CD4-positive, alpha-beta T cell treated with Interleukin-4 for 1 hour (primary cell): ENCODE measurements at places on chromosomes 4 and X.

DNA sequence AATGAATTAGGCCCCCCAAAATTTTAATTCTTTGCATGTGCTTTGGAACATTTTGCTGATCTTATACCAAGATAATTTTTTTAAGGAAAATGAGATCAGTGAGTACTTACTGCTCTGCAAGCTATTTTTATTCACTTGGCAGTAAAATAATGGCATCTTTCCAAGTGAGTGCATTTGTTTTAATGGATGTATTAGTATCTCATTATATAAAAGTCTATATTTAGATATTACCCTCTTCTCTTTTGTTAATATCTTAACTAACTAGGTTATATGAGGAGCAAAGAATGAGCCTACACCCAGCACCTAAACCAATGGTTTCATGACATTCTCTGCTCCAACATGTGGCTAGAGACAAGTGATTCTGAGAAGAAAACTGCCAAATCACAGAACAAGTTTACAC lies 21.1 kb upstream of the ARAF start:
- DNase-seq, result no peak

GRCh38 chr4:110096405-110096804 lies 102.0 kb downstream of the ELOVL6 start:
- no peak for DNase-seq

DNA sequence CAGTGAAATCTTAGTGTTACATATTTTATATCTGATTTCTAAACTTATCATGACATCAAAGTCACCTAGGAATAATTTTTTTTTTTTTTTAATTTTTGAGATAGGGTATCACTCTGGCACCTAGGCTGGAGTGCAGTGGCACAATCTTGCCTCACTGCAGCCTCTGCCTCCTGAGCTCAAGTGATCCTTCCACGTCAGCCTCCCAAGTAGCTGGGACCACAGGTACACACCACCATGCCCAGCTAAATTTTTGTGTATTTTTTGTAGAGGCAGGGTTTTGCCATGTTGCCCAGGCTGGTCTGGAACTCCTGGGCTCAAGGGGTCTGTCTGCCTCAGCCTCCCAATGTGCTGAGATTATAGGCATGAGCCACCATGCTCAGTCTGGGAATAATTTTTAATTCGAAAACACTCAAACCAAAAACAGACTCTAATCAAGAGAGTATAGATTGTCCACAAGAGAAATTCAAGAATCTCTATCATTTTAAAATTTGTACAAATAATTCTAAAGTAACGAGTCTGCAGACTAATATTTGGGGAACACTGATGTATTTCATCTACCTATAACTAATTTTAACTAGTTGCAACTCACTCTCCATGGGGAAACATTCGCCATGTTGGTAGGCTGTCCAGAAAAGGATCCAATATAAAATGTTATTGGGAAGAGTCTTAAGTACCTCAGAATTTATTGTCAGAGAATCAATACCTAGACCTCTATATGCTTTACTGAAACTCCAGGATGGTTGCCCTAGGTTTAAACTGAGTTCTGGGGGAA lies 3.4 kb downstream of the SLC7A11 start:
- DNase-seq, result no peak

GRCh38 chrX:107154787-107155620 lies 36.4 kb upstream of the RBM41 start:
- DNase-seq, result no peak

DNA sequence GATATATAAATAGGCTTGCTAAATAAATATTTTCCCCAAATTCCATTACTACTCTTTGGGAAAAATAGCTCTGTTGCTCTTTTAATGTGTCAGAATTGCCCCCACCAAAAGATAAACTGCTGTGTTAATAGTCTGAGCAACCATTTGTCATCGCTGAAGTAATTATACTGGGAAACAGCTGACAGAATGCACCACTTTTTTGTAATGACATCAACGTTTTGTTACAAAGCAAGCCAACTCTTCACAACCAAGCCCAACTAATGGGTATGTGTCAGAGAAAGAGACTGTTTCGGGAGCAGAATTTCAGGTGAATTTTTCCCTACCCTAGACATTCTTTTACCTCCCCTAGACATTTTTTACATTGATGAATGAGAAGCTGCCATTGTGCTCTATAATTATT lies 405.0 kb upstream of the MAGEB18 start:
- no peak for DNase-seq

DNA sequence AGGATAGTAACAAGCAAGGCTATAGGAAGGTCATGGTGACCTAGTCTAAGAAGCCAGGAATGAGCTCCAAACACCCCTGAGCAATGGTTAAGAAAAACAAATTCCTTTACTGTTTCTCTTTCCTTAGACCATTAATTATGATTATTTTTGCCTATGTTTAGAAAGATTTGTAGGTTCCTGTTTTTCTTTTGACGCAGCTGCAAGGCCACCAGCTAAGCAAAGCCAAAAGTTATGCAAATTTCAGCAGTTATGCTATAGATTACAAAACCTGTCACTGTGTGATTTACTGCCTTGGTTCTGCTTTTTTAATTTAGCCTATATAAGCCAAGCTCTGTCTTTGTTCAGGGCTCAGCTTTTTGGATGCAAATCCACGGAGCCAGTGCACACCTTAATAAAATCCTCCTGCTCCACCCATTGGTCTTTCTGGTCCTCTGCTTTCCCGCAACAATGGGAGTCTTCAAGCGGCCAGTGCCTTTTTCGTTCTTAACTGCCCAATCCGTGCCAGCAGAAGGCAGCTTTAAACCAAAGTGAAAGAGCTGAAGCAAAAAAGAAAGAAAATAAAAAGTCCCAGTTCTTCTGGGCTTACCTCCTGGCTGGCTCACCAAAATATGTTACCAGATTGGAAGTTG lies 1.4 kb upstream of the CEP135 start:
- peak; percentile 41 for DNase-seq

GRCh38 chr4:71713611-71714203 lies 70.2 kb downstream of the GC start:
- DNase-seq, result no peak

GRCh38 chr4:24551492-24552289 lies 32.7 kb downstream of the DHX15 start:
- no peak for DNase-seq

DNA sequence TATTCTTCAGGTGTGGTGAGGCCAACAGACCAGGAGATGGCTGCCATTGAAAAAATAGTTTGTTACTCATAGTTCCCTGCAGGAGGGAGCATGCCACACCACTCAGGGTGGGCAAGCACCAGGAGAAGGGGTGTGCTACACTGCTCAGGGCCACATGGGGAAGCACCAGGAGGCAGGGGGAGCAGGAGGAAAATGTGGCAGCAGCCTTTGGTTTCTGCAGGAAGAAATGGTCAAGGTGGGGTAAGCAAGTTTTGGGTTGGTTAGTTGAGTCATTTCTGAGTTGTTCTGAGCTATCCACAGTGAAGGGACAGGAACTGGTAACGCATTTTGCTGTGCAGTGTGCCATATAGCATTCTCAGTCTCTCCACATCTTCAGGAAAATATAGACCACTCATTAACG lies 23.8 kb downstream of the FGFBP1 start:
- DNase-seq, result no peak

GRCh38 chr4:8342651-8343261 lies 73.2 kb downstream of the HTRA3 start:
- DNase-seq, result no peak

- no peak for DNase-seq
Measured at GRCh38 chr4:145929415-145930178, 9.0 kb downstream of the ZNF827 start.

DNA sequence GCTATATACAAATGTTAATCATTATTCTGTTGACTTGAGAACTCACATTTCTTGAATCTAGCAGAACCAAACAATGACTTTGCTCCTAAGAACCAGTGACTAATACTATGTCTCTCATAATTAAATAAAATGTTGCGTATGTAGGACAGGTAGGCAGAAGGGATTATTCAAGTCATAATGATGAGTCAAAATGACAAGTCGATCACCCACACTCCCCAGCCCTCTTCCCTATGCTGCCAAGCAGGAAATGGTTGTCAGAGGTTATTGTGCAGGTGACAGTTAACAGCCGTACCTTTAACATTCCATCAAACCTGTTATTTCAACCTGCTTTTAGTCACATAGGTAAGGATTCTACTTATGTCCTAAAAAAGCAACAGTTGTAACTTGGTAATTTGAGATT lies 22.0 kb upstream of the STK26 start:
- no peak for DNase-seq

DNA sequence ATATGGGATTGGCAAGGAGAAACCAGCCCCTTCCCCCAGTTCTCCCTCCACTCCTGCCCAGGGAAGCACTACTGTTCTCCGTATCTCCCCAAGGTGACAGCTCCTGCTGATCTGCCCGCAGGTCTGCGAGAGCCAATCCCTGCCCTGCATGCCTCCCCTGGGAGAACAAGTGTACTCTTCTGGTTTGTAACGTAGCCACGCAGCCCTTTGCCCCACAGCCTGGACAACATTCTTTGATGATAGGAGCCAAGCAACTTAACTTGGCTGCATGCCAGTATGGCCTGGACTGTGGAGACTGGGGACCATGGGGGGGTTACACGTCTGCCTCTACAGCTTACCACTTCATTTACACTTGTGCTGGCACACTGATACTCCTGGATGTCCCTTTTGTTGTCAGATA lies 2.0 kb downstream of the STBD1 start:
- DNase-seq, result no peak

DNA sequence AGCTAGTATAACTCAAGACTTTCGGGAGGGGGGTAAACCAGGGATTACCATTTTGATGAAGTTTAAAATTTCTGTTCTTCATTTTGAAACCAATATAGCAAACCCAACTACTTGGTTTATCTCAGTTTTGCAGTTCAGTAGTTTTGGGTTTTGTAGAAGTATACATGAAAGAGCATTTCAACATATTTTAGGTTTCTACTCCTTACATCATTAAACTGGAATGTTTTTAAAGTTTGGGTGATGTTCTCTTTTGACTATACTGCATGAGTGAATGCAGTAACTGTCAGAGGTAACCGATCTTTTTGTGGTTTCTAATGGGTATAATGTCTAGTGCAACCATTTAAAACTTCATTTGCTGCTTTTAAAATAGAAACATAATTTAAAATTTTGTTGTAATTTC lies 248.3 kb upstream of the MAD2L1 start:
- no peak for DNase-seq

GRCh38 chr4:20248155-20248558 lies 3.5 kb upstream of the SLIT2 start:
- no peak for DNase-seq

- no peak for DNase-seq
Measured at GRCh38 chr4:4853371-4853823, 6.1 kb upstream of the MSX1 start.

- peak; percentile 43 for DNase-seq
Measured at GRCh38 chr4:121900132-121900983, 30.1 kb upstream of the BBS7 start.

- no peak for DNase-seq
Measured at GRCh38 chr4:8321220-8321619, 51.7 kb downstream of the HTRA3 start.

DNA sequence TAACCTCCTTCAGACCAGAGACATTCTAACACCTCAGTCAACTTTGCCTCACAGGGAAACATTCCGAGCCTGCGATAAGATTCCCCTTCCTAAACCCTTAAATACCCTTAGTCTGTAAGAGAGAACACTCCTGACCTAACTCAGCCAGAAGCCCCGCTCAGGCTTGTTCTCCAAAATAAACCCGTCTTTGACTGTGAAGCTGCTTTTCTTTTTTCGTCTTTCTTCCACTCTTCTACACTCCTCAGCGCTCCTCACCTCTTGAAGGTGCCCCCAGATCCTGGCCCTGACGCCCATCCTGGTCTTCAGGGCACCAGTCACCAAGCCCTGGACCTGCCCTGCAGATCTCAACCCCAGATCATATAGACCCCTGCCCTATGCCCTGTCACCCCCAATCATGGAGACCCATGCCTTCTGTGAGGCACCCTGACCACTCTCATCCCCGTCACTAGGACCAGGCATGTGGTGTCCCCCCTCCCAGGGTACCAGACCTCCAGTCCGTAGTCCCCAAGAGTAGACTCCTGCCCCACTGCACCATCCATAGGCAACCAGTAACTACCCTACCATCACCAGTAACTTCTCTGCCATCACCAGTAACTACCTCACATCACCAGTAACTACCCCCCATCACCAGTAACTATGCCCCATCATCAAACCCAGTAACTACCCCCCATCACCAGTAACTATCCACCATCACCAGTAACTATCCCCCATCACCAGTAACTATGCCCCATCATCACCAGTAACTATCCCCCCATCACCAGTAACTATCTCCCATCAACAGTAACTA lies 3.5 kb downstream of the ASMTL start:
- no peak for DNase-seq

- no peak for DNase-seq
Measured at GRCh38 chrX:1190596-1191145, 21.8 kb downstream of the CRLF2 start.

DNA sequence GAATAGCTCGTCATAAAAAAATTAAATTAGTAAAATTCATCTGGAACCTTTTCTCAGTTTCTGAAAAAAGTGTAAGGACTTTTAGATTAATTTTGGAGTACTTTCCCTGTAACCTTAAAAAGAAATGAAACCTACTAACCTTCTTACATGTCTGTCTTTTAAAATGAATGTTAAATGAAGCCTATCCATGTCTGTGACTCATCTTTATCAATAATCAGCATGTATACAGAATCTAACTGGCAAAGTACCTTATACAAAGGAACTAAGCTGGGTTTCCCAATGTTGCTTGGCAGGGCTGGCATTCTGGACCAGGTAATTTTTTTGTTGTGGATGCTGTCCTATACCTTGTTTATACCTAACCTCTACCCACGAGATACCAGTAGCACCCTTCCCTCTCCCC lies 13.6 kb downstream of the FBXW7 start:
- no peak for DNase-seq

DNA sequence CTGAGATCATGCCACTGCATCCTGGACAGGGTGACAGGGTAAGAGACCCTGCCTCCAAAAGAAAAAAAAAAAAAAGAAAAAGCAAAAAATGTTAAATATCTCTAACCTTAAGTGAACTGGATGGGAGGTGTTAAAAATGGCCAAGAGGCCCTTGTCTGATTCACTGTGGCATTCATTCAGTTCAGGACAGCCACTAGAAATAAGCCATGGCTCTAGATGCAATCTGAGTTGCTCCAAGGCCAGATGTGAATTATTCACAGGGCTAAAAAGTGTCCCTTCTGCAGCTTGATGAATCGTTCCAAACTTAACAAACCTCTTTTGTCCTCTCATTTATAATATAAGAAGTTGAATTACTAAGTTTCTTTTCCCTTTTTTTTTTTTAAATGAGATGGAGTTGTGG lies 63.7 kb upstream of the FBXW7 start:
- DNase-seq, result no peak

GRCh38 chr4:123785538-123785937 lies 388.9 kb downstream of the SPRY1 start:
- no peak for DNase-seq

GRCh38 chr4:185566425-185566824 lies 31.1 kb upstream of the PDLIM3 start:
- DNase-seq, result no peak

DNA sequence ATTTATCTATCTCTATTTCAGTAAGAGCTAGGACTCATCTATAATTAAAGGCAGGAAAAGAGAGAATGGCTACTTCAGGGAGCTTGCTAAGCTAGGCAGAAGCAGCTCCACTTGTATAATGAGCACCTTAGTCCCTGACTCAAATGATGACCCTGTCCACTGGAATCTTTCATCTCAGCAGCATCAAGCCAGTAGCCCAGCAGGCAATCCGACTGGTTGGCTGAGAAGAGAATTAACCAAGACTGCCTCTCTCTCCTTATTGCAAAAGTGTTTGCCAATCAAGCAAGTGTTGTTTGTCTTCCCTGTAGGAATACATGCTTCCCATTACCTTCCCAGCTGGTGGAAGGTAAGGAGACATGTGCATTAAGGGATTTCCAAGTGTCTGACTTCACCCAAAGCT lies 3.9 kb upstream of the SPOCK3 start:
- no peak for DNase-seq

- DNase-seq, result no peak
Measured at GRCh38 chrX:97021680-97022079, 138.0 kb downstream of the RPA4 start.
